ENCODE measurements at places on chromosomes 12 and 14.

DNA sequence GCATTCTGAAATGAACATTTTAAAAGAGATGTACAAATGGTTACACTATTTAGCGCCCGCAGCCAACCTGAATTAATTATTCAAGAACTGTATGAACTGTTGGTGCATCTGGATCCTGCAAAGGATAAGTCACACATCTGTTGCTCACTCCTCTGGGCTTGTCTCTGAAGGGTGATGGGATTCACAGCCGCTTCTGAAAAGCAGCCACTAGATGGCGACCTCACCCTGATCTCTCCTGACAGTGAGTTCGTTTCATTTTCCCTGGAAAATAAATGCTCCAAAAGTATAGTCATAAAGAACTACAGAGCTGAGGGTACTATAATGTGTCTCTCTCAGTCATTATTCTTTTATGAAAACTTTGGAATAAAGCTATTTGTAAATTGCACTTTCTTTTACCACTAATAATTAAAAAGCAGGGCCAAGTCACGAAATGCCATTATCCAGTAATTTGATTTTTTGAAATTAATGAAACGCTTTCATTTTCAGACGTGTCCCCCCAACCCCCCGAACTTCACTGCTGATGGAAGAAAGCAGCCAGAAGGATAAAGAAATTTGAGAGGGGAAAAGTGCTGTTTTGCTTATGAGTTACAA is 789.6 kb downstream of the NRXN3 start:
- peak; percentile 72 for DNase-seq

DNA sequence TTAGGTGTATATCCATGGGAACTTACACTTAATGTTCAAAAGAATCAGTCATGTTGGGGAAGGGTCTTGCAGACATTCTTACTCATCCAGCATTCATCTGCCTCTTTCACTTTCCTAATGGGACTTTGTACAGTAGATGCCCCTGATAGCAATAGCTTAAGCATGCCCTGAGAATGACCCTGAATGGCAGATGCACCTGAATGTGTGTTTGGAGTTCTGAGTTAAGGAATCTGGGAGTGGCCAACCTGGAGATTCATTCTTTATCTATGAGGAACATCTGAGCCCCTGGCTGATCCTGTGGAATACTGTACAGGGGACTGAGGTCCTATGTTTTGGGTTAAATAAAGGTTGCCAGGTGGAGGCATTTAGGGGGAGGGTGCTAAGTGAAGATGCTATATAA is 71.3 kb upstream of the MANSC4 start:
- DNase-seq, result no peak

GRCh38 chr14:28651148-28651547 is 115.4 kb upstream of the FOXG1 start:
- DNase-seq, result no peak

- DNase-seq, result peak; percentile 78
These were observed 396.7 kb upstream of the PDE3A start for GRCh38 chr12:19971361-19972280.

GRCh38 chr12:108335349-108336119 is 3.6 kb downstream of the CMKLR1 start:
- no peak for DNase-seq

DNA sequence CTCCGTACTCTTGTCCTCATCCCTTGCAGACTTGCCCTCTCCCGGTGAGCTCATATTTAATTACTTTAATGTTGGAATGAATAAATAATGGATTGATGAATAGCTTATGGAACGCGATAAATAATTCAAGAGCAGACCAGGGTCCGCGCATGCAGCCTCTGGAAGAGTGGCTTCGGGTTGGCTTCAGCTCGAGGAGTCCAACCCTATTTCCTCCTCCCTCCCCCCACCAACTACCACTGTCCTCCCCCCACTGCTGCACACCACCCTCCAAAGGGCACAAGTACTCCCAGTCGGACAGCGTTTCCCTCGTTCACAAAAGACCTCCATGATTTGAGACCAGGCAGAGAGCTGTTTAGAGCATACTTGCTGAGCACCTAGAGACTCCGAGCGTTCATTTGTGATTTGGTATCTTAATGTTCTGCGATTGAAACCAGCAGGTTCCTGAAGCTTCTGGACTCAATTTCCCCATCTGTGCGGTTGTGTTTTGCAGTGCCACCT is 647 bp upstream of the SIX1 start:
- peak; percentile 52 for DNase-seq

DNA sequence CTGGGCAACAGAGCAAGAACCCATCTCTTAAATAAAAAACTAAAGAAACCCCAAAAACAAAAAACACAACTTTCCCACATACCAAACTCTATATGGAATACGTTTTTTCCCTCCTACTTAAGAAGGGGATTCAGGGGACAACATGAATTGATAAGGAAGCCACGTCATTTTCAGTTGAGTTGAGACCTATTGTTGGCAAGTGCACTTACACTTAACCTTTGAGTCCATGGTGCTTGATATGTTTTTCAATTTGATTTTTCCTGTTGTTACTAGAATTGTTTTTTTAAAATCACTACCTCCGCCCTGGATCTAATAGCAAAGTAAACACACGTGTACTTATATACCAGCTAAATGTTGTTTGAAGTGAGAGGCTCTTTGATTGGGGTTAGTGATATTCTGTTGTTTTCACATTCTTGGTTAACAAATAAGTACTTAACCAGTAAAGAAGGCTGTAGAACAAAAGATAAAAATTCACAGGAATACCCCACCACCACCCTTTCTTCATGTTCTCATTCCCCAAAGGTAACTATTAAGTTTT is 2.0 kb downstream of the FAM177A1 start:
- DNase-seq, result no peak

- peak; percentile 96 for DNase-seq
These were observed at the start of gene PRIM1 for GRCh38 chr12:56751712-56752598. Gene PRIM1, minus strand, starts transcription at chr12:56752323. Its CDS starts 25 bp downstream, at chr12:56752298.

DNA sequence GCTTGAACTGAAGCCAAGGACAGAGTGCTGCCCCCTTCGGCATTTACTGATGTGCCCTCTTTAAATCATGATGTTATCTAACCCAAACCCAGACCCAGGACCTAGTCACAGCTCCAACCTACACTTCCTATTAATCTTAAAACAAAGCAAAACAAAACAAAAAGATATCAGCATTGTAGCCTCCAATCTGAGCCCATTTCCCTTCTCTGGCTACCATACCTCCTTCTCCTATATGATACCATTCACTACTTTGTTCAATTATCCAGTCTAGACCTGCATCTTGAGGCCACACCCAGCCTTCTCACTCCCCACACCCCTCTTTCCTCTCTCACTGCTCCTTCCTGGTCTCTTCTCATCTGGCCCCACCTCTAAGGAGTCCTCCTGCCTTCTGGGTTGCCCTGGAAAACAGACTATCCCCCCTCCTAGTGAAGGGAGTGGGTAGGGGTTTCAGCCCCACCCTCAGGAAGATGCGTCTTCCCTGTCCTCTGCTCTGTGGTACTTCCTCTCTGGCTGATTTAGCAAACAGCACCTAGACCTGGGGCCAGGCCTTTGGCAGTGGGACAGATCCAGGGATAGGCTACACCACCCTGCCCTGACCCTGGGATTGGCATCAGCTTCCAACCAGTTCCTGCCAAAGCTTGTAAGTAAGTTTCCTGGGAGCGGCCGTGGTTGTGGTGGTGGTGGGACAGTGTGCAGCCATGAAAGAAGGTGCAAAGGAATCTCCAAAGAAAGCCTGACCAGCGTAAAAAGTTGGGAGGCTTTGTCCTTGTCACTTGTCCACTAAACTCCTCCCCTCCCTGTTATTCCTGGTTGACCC is 3.3 kb downstream of the LTB4R start:
- no peak for DNase-seq

GRCh38 chr14:58671436-58671835 is 33.7 kb downstream of the DACT1 start:
- DNase-seq, result no peak

DNA sequence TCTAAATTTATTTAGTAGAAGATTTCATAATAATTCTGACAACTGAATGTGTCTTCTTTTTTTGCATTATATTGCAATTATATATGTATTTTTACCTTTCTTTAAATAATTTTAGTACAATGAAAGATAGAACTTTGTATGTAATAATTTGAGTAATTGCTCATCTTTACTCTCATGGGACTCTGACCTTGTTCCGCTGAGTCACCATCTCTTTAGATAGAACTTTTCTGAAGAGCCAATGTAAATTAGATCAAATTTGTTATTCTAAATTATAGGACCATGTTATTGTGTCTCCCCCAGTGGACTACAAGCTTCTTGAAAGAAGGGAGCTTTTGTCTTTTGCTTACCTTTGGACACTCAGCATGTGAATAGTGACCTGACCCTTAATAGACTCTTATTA is 96.1 kb downstream of the TRHDE start:
- DNase-seq, result no peak

DNA sequence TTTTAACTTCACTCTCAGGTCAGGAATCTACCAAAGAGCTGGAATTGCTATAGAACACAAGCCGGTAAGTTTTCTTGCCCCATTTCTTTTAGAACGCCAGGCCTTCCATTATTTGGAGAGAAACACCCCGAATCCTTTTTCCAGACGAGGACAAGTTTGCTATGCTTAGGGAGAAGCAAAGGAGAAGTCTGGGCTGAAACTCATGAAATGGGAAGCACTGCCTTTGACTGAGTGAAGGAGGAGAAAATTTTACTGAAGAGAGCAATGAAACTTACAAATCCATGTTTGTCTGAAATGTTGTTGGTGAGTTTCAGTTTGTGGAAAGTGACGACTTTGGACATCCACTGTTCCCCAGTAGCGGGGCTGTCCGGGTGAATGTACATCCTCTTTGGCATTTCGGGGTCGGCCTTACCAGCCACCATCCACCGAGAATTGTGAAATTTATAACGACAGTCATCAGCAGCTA is 3.3 kb downstream of the TBX3 start:
- DNase-seq, result no peak

DNA sequence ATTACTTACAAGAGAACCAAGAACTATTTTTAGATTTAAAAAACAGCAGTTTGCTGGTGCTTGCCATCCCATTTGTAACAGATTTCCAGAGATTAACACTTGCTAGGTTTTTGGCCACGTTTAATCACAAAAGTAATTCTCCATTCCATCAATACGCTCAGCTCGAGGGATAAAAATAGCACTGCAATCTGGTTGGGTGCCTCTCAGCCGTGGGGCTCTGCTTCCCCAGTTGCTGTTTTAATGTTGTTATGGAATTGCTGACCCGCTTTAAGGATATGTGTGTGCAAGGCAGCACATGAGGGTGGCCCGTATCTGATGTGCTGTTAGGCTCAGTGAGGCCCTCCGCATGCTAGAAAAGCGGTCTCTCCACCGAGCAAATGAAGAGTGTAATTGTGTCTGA is 222.2 kb upstream of the TMEM260 start:
- DNase-seq, result no peak

GRCh38 chr12:68623984-68624383 is 13.3 kb downstream of the RAP1B start:
- no peak for DNase-seq

DNA sequence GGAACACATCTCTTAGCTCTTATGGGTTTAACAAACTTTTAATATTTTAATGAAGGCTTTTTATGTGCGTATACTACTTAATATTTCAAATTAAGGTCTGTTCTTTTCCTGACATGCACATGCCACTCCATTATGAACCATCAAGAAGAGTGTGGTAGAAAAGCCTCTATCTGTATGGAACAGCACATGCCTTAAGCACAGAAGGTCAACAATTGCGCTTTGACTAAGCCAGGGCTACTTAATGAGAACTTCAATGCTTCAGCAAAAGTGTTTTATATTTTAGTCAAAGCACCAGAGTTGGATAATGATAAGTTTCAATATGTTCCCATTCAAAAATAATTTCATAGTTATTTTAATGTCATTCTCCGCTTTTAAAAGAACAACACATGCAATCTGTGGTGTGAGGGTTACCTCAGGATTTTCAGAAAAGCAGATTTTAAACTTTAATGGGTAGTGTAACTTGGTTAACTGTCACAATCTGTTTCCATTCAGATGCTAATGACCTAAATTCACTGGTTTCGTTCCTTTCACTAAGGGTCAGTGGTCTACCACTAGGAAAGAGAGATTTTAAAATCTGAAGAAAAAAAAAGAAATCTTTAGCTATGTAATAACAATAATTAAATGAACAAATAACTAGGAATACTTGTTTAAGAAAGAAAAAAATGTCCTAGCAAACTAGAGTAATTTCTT is 193.4 kb upstream of the NOVA1 start:
- DNase-seq, result no peak

GRCh38 chr12:92971859-92972524 is 42.9 kb upstream of the EEA1 start:
- no peak for DNase-seq

DNA sequence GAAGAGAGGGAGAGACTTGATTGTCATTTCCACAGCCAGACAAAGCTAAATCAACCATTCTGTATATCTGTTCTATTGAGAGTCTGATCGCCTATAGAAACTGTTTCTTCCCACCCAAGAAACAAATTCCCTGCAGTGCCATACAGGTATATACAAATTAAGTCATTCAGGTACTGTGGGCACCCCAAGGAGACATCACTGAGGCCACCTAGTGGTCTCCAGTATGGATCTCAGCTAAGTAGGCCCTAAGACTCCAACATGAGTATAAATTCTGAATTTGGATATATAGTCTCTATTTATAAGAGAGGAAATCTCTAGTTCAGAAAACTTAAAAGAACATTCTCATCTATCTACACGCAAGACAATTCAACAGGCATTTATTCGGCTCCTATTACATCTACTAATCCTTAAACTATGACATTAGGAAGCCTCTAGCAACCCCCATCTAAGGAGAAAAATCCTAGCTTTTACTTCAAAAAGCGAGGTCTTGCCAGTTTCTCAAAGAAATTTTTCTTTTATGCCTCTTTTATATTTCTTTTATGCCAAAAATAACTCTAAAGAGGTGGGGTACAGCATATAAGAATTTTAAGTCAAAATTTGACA is 62.6 kb downstream of the DCAF5 start:
- no peak for DNase-seq

DNA sequence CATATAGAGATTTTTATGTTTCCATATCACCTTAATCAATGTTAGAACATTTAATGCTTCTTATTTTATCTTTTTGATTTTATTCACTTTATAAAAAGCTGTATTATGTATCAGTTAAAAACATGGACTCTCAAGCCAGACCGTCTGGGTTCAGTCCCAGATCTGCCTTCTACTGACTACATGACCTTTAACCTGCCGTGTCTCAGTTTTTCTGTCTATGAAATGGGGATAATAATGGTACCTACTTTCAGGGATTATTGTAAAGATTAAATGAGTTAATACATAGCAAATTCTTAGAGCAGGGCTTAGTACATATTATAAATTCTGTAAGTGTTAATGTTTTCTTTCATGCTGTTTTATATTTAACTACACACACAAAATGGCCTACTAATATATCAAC is 50.4 kb downstream of the STAB2 start:
- no peak for DNase-seq
